ENCODE measurements at places on chromosomes 3 and 15.

DNA sequence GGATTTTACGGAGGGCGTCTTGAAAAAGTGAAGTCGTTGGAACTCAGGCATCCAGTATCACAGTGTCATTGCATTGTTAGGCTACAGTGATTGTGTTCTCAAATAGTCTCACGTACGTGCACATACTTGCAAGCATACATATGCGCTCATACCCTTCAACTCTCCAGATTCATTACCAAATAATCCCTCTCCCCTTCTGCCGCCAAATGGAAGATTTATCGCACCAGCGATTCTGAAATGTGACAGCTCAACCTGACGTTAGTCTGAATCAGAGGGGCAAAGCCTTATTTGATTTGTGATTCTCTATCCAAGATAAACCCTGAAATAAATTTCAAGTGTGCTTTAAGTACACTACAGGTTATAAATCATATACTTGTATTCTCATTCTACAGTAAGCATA lies 119.4 kb downstream of the GADL1 start:
- DNase-seq, result no peak

- no peak for DNase-seq
Measured at GRCh38 chr15:50552238-50552637, 5.8 kb upstream of the USP50 start.

GRCh38 chr15:52109559-52110451 lies 2.8 kb downstream of the BCL2L10 start:
- no peak for DNase-seq

GRCh38 chr15:68843425-68844311 lies 23.0 kb upstream of the ANP32A start:
- peak; percentile 38 for DNase-seq

DNA sequence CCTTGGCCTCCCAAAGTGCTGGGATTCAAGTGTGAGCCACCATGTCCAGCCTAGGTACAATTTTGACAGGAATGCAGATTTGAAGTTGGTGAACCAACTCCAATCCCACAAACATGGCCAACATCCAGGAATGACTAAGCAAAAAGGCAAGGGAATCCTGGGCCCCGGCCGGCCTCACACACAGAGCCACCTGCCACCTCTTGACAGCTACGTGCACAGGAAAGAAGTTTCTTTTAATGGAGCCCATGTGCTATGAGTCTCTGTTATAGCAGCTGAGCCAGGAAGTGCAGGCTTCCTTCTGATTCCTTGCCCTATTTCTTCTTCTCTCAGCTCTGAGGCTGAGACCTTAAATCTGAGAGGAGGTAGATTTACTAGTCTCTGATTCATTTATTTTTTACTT lies 8.8 kb downstream of the TMEM40 start:
- no peak for DNase-seq

DNA sequence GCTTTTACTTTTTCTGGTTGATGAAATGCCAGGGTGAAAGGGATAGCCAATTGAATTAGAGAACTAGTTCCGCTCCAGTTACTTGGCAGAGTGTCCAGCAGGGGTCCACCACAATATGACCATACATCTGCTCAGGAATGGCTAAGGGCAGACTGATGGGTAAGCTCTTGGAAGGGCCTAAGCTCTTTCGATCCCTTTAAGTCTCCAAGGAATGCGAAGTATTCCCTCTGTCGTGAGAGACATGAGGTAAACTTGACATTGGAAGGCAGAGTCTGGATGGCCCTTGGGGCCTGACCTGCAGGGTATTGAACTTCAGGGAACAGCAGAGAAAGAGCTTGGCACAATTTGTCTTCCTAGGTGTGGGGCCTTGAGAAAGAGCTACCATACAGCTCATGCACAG lies 805.8 kb downstream of the PLOD2 start:
- no peak for DNase-seq

GRCh38 chr15:47652844-47653243 lies 64.5 kb upstream of the SEMA6D start:
- DNase-seq, result no peak

- no peak for DNase-seq
Measured at GRCh38 chr3:154191520-154191919, 70.3 kb downstream of the ARHGEF26 start.

DNA sequence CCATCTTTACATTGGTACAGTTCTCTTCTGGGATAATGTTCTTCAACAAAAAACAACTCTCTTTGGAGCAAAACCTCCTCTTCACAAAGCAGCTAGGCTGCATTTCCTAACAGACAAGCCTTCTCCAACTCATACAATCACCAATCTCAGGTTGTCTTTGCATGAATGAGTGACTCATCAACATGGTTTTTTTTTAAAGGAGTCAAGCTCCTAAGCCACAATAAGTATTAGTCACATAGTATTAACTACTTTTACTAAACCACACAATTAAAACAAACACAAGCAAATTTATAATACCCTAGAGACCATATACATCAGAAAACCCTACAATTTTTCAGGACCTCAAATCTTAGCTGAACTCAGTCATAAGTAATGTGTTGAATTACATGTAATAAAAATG lies 137.4 kb downstream of the TBC1D5 start:
- DNase-seq, result no peak

Data from CD4-positive, alpha-beta T cell treated with Interleukin-6 for 4 hours (primary cell).